ENCODE measurements at places on chromosomes 5 and 9.

DNA sequence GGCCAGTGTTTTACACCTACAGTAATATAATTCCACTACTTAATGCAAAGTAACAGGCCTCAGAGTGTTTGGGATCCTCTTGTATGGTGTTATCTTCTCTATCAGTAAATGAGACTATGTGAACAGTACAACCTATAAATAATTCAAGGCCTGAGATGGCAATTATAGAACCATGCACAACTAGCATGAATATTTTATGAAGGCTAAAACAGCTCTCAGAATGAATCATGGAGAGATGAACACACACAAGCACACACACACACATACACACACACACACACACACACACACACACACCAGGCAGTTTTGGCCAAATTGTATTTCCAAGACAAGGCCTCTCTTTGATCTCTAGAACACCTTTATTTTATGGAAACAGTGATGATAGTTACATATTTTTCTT lies 224.9 kb downstream of the EBF1 start:
- no peak for DNase-seq

GRCh38 chr9:105835721-105836120 lies 141.4 kb downstream of the TMEM38B start:
- DNase-seq, result no peak

GRCh38 chr9:121906074-121906870 lies 186.8 kb downstream of the TTLL11 start:
- no peak for DNase-seq

DNA sequence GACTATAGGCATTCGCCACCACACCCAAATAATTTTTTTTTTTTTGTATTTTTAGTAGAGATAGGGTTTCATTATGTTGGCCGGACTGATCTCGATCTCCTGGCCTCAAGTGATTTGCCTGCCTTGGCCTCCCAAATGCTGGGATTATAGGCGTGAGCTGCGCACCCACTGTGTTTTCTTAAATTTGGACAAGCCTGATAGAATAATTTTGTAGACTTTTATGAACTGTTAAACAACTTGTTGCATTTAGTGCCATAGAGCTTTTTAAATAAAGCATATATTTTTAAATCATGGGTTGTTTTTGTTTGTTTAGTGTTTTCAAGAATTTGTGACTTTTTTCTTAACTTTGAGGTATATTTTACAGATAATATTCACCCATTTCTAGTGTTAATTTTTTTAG lies 4.8 kb downstream of the PHAX start:
- no peak for DNase-seq

- DNase-seq, result no peak
These were observed 412.2 kb upstream of the SLC24A2 start for GRCh38 chr9:20200991-20201431.

- no peak for DNase-seq
These were observed 615.0 kb upstream of the CHD1 start for GRCh38 chr5:99543841-99544240.

DNA sequence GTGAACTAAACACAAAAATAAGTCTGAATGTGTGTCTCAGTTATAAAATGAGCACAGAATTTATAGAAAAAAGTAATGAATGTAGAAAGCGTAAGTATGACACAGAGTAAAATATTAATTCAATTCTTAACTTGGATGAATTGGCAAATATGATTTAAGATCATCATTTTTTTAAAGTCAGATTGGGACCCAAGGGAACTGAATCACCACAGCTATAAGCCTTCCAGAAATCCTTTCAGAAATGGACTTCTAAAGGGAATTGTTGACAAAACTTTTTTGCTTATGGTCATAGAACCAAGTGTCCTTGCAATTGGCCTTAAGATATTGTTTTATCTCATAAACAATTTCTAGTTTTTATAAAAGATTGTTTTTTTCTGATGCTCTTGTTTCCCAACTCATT lies 495.1 kb upstream of the DAB2 start:
- DNase-seq, result no peak

DNA sequence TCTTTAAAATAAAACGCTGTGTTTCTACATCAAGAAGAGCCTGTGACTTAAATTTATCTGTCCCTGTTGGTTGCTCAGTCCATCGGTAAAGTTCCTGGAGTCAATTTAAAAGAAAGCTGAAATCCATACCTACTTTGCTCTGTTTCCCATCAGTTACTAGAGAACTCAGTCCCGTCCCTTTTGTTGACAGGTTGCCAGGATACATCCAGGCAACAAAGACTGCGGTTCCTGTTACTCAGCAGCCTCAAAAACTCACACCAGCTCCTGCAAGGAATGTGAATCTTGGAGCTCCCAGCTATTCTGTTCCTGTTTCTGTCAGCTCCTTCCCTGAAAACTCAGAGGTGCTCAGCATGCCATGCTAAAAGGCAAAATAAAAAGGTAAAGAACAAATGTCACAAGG lies at the start of gene ZNF474:
Gene ZNF474 (plus strand): TSS at position 241 of the 400 bp plus-strand sequence. CDS start 22,445 bp downstream, outside the sequence.
- DNase-seq, result no peak

- no peak for DNase-seq
These were observed 58.0 kb upstream of the FBN2 start for GRCh38 chr5:128596071-128596470.

GRCh38 chr5:9892696-9893095 lies 262.5 kb upstream of the TAS2R1 start:
- no peak for DNase-seq
